Stimulated activated CD4-positive, alpha-beta T cell treated with anti-CD3 and anti-CD28 coated beads, Interleukin-2, amount 100 ng/mL, for 4 hours (primary cell): ENCODE measurements at places on chromosomes 13 and 19.

DNA sequence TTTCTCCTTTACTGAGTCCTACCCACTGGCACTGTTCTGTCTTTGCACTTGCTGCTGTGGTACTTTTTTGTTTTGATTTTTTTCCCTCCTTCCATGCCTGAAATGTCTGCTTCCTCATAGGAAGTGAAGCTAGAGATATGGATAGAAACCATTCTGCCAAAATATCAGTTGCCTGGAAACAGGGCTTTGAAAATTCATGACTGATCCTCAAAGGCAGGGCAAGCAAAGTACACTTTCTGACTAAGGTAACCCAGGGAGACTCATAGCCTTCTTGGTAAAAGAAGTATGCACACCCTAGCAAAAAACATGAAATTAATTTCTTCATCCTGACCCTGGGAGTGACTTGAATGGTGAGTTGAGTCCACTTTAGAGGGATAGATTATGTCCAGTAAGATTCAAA lies 329.8 kb downstream of the MYO16 start:
- DNase-seq = no peak

- DNase-seq = no peak
Measured at GRCh38 chr13:79581870-79582315, 100.9 kb downstream of the NDFIP2 start.

- DNase-seq = no peak
Measured at GRCh38 chr13:73338389-73338788, 279.6 kb downstream of the KLF5 start.

DNA sequence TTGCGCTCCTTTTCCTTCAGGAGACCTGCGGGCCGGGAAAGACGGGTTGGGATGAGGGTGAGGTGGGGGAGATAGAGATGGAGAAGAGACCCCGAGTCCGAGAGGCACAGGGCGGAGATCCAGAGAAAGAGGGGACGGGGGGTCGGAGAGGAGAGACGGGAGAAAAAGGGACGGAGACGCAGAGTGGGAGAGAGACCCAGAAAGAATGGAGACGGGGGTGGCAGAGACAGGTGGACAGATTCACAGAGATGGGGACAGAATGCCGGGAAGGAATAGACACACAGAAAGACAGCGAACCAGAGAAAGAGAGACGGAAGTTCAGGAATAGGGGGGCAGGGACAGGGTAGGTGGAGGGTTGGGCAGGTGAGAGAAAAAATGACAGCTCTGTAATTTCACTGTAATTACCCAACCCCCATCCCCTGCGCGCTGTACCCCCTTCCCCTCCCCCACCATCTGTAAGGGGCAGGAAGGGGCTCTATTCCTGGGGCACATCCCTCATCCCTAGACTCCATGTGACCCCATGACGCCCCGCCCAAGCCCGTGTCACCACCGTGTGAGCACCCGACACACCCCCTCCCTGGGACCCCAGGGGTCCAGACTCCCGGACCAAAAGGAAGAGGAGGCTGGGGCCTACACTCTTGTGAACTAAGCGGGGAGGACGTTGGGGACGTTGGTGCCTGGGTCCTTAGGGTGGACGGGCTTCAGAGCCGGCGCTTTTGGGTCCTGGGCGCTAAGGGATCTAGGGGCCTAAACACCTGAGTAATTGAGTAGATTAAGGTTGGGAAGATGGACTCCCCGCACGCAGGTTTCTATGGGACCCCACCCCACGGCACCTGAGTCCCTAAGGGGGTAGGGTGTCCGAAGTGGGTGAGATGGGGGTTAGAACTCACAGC lies 967 bp downstream of the DBP start:
- DNase-seq = no peak

DNA sequence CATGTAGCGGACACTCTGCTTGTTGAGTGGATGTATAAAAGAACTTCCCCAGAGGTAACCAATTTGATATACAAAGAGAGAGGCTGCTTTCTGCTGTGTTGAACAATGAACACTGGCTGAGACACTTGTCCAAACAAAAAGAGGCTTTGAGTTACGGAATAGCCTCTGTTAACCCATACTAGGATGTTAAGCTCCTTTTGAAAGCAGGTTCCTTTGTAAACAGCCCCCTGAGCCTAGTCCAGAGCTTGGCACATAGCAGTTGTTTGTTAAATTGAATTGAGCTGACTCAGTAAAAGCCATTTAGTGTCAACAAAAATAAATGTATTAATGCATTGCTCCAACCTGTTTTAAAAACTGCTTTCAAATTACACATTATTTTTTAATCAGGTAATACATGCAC lies 200.1 kb downstream of the MZT1 start:
- no peak for DNase-seq

DNA sequence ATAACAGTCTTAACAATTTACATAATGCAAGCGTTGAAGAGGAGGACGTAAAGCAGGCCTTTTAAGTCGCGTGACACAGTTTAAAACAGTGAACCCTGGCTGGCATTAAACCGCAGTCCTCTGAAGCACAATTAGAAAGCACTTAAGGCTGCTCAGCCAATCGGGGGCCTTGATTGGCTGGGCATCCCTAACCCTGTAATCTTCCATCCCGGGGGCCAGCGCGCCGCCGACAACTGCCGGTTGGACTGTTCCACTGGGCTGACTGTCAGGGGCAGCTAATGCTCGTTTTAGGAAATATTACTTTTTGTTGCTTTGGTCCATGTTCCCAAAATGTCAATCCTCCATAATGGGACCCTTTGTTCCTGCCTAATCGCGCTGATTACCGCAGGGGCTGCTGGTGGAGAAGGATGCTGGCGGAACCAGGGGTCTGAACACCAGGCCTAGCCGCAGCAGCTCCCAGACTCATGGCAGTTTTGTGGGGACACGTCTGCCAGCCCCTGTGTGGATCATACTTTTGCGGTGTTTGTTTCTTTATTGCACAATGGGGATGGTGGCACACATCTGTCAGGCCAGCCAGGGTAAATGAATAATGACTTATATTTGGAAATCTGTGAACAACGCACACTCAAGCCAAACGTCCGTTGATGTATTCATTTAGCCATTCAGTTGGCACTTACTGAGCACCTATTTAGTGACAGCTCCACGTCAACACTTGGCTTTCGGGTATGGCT lies 127.1 kb upstream of the SPACA7 start:
- DNase-seq = no peak

- DNase-seq = no peak
Measured at GRCh38 chr13:110716247-110716515, 2.7 kb downstream of the ING1 start.

DNA sequence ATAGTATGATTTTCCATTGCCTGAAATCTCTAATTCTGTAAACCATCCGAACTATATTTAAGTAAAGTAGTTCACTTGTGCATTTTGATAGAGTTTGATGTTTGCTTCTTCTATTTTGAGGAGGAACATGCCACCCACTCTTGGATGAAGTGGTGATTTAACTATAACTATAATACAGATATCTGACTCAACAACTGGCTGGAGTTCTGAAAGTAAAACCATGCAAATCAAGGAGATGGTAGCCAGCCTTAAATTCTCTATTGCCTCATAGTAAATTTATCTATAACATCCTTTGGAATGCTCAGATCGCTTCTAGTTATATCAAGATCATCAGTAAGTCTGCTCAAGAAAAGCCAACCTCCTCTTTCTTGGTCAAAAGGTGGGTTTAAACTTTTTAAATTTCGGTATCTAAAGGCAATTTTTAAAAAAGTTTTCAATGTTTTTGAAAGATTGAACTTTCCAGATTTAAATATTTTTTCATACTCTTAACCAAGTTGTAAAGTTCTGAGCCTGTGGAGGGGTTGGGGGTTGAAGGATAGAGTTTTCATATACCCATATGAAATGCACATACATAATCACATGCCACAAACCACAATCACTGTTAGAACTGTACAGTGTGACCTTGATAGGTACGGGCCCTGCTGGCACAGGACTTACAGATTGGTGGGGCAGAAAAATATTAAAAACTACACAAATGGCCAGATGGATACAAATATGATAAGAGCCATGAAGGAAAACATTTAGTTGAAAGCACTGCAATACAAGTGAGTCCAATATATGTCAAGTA lies 90.5 kb upstream of the RFC3 start:
- DNase-seq = no peak

DNA sequence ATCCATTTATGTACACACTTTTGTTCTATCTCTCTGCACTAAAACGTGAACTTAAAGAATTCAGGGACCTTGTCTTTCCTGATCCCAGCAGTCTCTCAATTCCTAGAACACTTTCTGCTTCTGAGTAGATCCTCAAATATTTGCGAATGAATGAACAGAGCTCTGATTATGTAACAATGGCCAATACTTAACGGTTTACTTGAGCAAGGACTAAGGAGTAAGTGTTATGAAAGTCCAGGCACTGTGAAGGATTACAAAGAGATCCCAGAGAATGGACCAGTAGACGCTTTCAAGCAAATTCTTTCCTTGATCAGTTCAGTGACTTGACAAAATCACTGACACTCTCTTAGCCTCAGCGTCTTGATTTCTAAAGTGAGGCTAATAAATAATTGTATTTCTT lies 514.5 kb upstream of the KLHL1 start:
- no peak for DNase-seq

- DNase-seq = no peak
Measured at GRCh38 chr13:52878831-52879230, 30.4 kb upstream of the PCDH8 start.

DNA sequence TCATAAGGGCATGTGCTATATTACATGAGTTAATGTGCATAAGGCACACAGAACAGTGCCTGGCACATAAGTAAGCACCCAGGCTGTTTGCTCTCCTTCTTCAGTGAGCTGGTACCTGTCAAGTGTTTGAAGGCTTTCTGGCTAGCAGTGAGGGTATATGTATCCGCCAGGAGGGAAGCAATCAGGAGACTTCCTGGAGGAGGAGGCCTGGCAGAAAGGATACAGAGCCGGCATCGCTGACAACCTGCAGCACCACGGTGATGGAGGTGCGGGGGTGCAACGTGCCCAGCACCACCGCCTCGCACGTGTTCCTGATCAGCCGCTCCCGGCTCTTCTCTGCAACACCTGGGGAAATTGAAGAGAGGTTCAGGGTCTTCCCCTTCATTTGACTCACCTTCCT lies 5.5 kb downstream of the EXOSC5 start:
- DNase-seq = no peak

GRCh38 chr13:109224033-109224432 lies 562.4 kb downstream of the IRS2 start:
- DNase-seq = no peak

GRCh38 chr13:49395451-49395865 lies 48.4 kb downstream of the CAB39L start:
- DNase-seq = no peak

- DNase-seq = no peak
Measured at GRCh38 chr19:16628984-16629691, 1.1 kb upstream of the MED26 start.

GRCh38 chr19:49907745-49908446 lies 11.2 kb upstream of the IL4I1 start:
- DNase-seq = no peak

DNA sequence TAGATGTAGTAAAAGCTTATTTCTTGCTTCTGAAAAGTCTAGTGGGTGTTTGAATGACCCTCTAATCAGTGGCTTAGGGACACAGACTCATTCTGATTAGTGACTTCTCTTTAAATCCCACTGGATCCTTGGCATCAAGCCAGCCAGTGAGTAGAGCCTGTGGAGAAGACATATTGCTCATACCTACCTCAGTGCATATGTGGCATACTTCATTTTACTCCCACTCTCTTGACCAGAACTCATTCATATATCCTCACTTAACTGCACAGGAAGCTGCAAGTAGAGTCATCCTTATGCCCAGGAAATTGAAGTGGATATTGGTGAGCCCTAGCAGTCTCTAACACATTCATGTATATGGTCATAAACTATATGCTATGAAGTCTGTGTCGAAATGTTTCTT lies 148.3 kb downstream of the PDS5B start:
- no peak for DNase-seq

GRCh38 chr13:51999510-51999911 lies 11.7 kb downstream of the ATP7B start:
- no peak for DNase-seq

GRCh38 chr19:36149673-36150406 lies 2.4 kb downstream of the COX7A1 start:
- DNase-seq = no peak

DNA sequence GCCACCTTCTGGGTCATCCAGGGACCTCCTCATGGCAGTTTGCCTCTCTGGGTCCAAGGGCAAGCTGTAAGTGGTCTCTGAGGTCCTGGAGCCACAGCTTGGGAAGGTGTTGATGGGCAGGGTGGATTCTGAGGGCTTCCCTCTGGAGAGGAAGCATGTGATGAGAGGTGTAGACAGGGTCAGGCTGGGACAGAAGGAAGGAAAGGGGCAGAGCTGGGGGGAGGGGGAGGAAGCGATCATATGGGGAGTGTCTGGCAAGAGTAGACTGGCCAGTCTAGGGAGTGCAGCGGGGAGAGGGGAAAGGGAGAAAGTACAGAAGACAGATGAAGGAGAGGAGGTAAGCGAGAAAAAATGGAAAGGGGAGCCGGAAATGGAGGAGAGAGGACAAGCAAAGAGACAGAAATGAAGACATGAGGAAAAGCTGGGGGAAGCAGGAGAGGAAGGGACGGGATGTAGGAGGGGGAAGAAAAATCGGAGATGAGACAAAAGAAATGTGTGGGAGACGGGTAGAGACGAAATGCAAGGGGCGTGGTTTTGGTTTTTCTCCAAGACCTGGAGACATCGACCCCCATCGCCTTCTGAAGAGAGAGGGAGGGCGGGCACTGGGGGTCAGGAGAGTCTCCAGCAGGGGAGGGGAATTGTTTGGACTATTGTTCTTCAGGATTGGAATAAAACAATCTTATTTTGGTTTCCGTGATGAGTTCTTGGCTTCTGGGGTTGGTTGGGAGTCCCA lies 26.6 kb downstream of the ZSWIM9 start:
- no peak for DNase-seq
